ENCODE measurements at places on chromosomes 4 and X.

GRCh38 chrX:39017716-39018115 is 216.5 kb downstream of the MID1IP1 start:
- no peak for DNase-seq

- DNase-seq = no peak
Observed at GRCh38 chrX:96591421-96591820, 93.2 kb upstream of the DIAPH2 start.

DNA sequence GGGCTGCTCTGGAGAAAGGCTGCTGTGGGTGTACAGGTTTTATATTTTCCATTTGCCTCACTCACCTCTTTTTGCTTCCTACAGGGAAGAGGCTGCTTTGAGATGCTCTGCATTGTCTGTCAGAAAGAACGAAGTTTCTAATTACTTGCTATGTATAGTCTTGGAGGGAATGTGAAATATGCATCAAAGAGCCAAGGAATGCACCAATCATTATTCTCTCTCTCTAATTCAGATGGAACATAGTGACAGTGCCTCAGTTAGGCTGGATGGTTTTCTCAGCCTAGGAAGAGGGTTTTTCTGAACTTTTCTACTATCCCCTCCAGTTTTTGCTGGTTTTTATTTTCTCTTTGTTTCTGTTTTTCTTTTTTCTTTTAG is 106.8 kb upstream of the SLC4A4 start:
- DNase-seq = no peak

DNA sequence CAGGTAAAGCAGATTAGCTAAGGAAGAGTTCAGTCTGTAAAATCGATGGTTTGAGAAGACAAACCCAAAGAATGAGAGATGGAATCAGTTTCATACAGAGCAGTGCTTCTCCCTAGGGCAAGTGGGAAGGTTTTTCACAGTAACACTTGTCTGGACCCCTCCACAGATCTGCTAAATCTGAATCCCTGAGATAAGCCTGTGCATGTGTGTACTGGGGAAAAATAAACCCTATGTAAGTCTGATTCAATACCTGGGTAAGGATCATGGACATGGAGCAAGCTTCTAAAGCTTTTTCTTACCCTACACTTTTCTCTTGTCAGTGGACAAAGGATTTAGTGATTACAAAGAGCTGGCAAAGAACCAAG is 13.6 kb downstream of the ELOVL6 start:
- DNase-seq = no peak

- DNase-seq = no peak
Observed at GRCh38 chr4:156109943-156110900, 156.6 kb upstream of the CTSO start.

Measured in breast epithelium (tissue), 4 donors.